COR-L47 (cell line): ENCODE measurements at places on chromosomes 5 and 9.
A peak's percentile ranks its signal among the peaks of the same experiment; 100 is the strongest.

- DNase-seq: no peak
Measured at GRCh38 chr9:6655036-6655435, 9.5 kb upstream of the GLDC start.

DNA sequence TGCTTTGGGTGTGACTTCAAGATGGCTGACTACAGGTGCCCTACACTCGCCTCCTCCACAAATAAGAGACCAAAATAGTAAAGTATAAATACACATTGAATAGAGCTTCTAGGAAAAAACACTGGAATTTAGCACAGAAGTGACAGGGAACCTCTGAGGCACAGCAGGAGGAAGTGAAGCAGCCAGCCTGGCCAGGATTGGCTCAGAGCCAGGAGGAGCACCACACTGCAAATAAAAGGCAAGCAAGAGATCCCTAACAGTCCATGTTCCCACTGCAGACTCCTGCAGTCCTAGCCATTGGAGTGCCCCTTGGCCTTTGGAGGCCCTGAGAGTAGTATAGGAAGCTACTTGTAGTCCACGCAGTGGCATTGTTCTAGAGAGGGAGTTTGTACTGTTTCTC, 186.7 kb upstream of the TLX3 start:
- peak; percentile 43 for DNase-seq

GRCh38 chr9:38442473-38443096, 18.3 kb upstream of the IGFBPL1 start:
- DNase-seq: no peak

- no peak for DNase-seq
Measured at GRCh38 chr5:114977979-114978573, 191.6 kb downstream of the TRIM36 start.

- DNase-seq: peak; percentile 68
Measured at GRCh38 chr5:41924872-41925554, at the start of gene FBXO4. FBXO4 (plus strand) TSS chr5:41925281; CDS start chr5:41925310, 29 bp downstream.
